ENCODE measurements at places on chromosomes 12 and 14.
A peak's percentile ranks its signal among the peaks of the same experiment; 100 is the strongest.

GRCh38 chr14:52018252-52018651 is 28.9 kb downstream of the RTRAF start:
- no peak for DNase-seq

- no peak for DNase-seq
Observed at GRCh38 chr12:122799641-122800243, 25.4 kb downstream of the CCDC62 start.

DNA sequence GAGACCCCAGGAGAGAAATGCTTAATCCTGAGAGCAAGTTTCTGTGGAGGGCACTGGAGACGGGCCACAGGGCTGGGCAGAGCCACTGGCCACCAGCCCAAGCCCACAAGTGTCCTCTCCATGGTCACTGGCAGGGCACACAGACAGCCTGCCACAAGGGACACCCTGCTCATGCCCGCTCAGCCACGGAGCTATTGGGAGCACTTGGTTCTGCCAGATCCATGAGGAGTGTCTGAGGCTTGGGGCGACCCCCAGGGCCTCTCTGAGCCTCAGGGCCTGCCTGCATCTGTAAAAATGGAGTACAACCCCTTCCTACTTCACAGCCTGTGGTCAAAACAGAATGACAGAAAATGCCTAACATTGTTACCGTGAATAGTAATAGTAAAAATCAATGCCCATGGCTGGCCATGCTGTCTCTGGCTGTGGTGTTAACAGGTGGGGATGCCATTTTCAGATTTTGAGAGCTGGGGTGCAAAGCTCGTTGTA is 3.2 kb downstream of the PGF start:
- no peak for DNase-seq

DNA sequence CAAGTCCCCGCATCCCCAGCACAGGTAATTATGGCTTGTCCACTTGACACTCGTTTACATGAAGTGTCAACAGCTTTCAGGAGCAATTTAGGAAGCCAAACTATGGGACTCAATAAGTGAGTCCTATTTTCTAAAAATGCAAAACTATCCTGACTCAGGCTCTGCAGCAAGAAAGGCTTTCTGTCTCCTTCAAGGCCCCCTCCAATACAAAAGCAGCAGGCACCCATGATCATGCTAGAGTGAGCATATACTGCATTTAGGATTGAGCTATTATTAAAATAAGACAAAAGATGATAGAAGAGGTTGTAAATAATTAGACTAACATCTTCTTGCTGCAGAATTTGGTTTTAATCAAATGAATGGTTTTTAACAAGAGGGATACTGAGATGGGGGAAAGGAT is 3.2 kb downstream of the SIX6 start:
- no peak for DNase-seq

- DNase-seq: no peak
Observed at GRCh38 chr14:73775339-73776193, 61.4 kb upstream of the PNMA1 start.

GRCh38 chr14:81371802-81372201 is 28.3 kb downstream of the STON2 start:
- no peak for DNase-seq

DNA sequence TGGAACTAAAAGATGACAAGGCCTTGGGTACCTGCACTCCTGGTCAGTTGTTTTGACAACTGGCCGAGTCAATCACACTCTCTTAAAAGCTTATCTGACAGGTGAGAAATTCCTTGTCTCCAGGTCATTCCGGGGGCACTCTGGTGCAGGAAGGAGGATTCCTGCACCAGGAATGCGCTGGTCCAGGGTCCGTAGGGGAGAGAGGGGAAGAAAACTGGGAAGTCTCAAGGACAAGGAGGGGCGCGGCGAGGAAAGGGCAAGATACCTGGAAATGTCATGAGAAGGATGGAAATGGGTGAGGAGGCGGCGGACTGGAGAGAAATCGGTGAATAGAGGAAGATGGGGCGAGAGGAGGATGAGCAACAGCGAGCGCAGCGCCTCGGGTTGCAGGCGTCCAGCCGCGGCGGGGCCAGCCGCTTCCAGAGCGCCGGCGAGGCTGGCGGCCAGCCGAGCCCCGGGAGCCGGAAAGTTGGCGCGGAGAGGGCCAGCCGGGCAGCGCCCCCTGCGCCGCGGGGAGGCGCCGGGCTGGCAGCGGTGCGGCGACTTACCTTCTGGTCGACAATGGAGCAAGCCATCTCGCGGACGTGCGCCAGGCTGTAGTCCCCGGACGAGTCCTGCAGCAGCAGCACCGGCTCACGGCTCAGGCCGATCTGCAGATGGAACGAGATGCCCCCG is 809 bp downstream of the PRKD1 start:
- DNase-seq: no peak

- no peak for DNase-seq
Observed at GRCh38 chr14:71698027-71698426, 234.2 kb upstream of the RGS6 start.

DNA sequence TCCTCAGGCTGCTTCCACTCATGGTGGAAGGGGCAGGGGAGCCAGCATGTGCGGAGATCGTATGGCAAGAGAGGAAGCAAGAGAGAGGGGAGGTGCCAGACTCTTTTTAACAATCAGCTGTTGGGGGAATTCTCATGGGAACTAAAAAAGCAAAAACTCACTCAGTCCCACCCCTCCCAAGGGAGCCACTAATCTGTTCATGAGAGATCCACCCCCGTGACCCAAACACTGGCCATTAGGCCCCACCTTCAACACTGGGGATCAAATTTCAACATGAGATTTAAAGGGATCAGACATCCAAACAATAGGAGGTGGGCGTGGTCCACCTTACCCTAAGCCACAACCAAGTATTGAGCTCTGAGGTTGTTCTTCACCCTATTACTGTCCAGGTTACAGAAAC is 375.1 kb downstream of the GRIN2B start:
- DNase-seq: no peak

GRCh38 chr14:76848879-76849278 is 22.7 kb downstream of the LRRC74A start:
- peak; percentile 1 for DNase-seq

GRCh38 chr12:130155416-130156073 is 6.7 kb upstream of the FZD10 start:
- no peak for DNase-seq

DNA sequence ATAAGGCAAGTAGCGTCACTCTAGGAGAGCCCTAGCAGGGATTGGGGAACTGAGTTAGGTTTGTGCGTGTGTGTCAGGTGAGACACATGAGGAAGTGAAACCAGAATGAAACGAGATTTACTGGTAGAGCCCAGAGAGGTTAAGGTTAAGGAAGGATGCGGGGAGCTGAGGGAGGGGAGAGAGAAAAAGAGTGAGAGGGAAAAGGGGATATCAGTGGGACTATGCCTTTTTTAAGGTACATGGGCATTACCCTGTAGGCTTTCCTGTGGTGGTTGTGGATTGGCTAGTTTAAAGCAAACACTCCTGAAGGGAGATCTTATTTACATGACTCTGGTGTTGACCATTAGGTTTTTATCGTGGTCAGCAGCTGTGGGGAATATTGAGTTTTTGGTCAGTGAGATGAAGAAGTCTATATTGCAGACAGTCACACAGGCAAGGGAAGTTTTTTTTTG is 13.9 kb downstream of the ZDHHC17 start:
- peak; percentile 19 for DNase-seq

- peak; percentile 70 for DNase-seq
Observed at GRCh38 chr12:111369496-111370220, 763 bp upstream of the PHETA1 start.

GRCh38 chr12:110697236-110697635 is 8.3 kb upstream of the HVCN1 start:
- no peak for DNase-seq

GRCh38 chr14:56310643-56311042 is 192.4 kb downstream of the PELI2 start:
- DNase-seq: no peak

GRCh38 chr14:69820991-69821390 is 23.9 kb upstream of the SLC10A1 start:
- DNase-seq: no peak

DNA sequence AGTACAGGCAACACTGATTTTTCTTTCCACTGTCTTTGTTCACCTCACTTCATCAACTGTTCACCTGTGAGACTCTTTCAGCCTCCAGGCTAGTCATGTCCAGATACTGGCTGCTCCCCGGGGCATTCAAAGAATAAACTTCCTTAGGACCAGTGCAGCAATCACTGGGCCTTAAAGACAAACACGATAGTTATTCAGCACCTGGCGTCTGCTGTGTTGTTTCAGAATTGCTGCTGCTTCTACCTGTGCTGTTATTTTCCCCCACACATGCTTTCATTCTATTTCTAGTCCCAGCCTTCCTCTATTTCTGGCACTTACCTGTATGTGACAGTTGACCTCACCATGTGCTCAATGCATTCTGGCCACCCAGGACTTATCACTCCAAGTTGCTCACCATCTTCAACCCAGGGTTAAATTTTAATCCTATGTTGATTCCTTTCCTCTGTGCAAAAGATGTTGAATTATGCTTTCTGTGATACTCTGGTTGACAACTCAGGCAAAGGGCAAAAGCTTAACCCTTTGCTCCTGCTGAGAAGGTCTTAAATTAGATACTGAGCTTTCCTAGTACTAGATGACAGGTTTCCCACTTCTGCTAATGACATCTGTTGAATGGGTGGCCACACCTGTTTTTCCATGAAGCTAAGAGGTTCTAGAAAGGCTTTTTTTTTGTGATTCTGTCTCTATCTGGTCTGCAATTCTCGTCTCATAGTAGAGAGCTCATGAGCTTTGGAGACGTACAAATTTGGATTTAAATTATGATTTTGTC is 41.4 kb downstream of the PTPRQ start:
- no peak for DNase-seq

- no peak for DNase-seq
Observed at GRCh38 chr14:42173206-42173605, 566.5 kb downstream of the LRFN5 start.

DNA sequence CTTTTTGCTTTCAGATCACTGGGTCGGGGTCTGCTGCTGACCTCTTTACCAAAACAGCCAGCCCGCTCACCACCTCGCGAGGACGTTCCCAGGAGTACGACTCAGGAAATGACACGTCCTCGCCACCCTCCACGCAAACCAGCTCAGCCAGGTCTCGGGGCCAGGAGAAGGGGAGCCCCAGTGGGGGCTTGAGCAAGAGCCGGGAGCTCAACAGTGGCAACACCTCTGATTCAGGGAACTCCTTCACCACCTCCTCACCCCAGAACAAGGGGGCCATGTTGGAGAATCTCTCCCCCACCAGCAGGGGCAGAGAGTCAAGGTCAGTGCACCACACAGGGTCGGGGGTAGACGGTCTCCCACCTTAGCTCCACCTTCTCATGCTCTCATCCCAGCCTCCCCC is 33.4 kb upstream of the HSPB8 start:
- no peak for DNase-seq

DNA sequence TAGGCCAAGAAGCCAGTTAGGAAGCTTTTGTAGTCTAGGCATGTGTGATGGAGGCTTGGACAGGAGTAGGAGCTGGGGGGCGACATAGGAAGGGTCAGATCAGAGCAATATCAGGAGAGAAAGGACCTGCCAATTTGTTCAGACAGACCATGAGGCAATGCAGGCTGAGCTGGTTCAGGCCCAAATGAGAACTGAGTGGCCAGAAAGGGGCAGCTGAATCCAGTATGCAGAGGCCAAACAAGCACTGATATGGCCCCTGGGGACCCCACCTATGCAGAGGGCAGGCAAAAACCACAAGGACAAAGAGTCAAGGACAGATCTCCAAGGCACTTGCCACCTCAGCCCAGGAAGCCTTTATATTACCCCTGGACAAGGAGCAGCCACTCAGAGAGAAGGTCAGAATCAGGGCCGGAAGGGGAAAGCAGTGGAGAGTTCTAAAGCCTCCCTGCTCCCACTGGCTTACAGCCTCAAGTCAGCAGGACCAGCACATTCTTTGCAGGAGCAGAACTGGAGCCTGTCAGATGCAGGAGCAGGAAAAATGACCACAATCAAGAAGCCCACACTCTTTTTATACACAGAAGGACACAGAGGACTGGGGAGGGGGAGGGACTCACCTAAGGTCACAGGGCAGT is 37.2 kb downstream of the CLMN start:
- no peak for DNase-seq

DNA sequence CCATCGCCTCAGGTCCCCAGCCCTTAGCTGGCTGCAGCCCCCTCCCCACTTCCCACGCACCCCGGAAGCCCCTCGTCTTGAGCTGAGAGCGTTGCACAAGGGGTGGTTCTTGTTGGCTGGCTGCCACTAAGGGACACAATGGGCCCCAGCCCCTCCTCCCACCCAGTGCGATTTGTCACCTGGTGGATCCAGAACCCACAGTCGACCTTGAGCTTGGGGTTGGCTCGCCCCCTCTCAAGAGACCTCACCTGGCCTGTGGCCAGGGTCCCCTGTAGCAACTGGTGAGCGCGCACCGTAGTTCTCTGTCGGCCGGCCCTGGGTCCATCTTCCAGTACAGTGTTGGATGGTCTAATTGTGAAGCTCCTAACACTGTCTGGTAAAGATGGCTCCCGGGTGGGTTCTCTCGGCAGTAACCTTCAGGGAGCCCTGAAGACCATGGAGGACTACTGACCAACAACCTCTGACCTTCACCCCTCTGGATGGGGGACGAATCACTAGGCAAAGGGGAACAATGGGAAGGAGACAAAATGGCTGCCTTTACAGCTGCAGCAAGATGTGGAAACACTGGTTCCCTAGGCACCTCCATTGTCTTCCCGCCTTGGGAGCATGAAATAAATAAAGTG is 6.6 kb downstream of the PHB2 start:
- DNase-seq: no peak

DNA sequence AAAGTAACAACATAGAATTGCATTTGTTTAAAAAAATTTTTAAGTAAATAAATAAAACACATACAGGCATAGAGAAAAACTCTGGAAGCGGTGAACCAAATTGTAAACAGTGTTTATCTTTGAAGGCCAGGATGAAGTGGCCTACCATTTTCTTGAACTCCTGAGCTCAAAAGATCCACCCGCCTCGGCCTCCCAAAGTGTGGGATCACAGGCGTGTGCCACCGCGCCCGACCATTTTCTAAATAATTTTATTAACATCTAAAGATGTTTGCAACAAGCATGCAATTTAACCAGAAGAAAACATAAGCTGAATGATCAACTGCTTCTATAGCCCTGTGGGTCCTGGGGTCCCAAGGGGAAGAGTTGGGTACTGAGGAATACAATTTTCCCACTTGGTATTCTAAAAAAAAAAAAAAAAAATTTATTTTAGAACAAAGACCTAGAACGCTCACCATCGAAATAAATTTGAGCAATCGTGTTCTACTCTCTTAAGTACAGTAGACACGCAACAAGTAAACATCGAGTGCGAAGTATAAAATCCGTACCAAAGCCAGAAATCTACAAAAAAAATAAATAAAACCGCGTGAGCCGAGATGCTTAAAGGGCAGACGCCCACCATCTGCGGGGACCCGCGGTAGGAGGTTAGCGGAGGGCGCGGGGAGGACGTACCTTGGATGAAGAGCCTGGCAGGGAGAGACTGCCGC is 484 bp downstream of the MIS18BP1 start:
- DNase-seq: peak; percentile 57

- peak; percentile 84 for DNase-seq
Observed at GRCh38 chr12:68785358-68785757, 22.6 kb upstream of the MDM2 start.

- no peak for DNase-seq
Observed at GRCh38 chr12:90004319-90005074, 295.9 kb upstream of the ATP2B1 start.

- DNase-seq: no peak
Observed at GRCh38 chr14:50191499-50191898, 39.9 kb downstream of the SOS2 start.

- DNase-seq: no peak
Observed at GRCh38 chr14:76007852-76008251, 22.3 kb downstream of the IFT43 start.

Data from inflammatory macrophage (primary cell).